ENCODE measurements at places on chromosomes 1 and 21.
A peak's percentile ranks its signal among the peaks of the same experiment; 100 is the strongest.

- DNase-seq = peak; percentile 80
These were observed 4.3 kb downstream of the RUSC1 start for GRCh38 chr1:155324717-155325602.

GRCh38 chr1:77768006-77768405 lies 8.4 kb upstream of the USP33 start:
- DNase-seq = no peak

- no peak for DNase-seq
These were observed 331.5 kb downstream of the CHRM3 start for GRCh38 chr1:239717918-239718184.

GRCh38 chr21:25790122-25790877 lies 55.5 kb downstream of the GABPA start:
- no peak for DNase-seq

- no peak for DNase-seq
These were observed 7.3 kb downstream of the WDR26 start for GRCh38 chr1:224427346-224427745.

DNA sequence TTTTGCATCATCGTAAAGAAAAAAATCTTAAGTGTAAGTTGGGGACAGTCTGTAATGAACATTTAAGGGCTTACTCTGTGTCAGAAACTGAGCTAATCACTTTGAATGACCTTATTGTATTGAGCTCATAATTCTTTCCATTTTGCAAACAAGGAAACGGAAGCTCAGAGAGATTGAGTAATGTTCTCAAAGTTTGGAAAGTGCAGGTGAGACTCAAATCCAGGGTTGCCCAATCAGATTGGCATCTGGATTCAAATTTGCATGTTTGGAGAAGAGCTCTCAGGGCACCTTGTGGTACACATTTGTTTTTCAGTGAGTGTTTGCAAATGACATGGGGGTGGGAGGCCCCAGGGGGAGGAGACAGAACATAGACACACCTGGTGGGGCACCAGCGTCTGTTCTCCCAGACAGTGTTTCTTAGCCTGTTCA lies 8.0 kb downstream of the ALPL start:
- DNase-seq = no peak

- DNase-seq = no peak
These were observed 41.9 kb downstream of the SLC45A1 start for GRCh38 chr1:8359617-8360481.

- DNase-seq = no peak
These were observed 186.6 kb downstream of the NTNG1 start for GRCh38 chr1:107327446-107327845.

DNA sequence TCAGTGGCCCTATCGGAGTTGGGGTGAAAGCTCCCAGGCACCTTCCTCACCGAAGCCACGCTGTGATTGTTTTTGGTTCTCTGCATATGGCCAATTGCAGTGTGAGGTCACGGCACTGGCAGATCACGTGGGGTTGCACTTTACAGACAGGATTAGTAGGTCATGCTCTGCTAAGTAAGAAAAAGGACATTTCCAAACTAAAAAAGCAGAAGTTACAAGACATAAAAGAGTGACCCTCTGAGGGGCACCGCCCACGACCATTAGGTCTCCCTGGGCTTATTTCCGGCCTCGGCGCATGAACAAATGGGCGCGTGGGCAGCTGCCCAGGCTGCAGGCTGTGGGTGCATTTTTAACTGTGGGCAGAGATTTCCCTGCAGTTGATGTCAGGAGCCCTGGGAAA lies 2.0 kb downstream of the CAPN9 start:
- DNase-seq = no peak

DNA sequence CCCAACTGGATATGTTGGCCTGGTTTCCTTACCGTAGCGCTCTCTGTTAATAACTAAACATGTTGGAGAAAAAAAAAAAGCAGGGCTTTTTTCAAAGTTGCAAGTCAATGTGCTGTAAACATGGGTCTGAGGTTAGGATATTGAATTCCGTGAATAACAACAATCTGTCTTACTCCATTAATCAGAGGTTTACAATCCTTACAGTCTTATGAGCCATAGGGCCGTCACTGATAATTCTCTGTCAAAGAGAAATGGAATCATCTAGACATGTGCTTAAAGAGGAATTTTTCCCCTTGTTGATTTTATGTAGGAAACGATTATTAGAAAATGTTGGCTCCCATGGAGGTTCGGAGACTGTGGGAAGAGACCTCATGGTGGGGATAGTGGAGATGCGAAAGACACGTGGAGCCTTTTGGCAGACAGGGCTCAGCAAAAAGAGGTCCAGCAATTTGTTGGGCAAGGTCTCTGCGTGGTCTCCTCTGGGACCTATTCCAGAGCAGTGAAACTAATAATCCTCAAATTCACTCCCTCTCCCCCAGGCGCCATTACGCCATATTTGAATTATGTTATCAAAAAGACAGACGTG lies 83.5 kb upstream of the CLDN14 start:
- no peak for DNase-seq

GRCh38 chr21:44799646-44800045 lies 2.0 kb downstream of the UBE2G2 start:
- DNase-seq = no peak

DNA sequence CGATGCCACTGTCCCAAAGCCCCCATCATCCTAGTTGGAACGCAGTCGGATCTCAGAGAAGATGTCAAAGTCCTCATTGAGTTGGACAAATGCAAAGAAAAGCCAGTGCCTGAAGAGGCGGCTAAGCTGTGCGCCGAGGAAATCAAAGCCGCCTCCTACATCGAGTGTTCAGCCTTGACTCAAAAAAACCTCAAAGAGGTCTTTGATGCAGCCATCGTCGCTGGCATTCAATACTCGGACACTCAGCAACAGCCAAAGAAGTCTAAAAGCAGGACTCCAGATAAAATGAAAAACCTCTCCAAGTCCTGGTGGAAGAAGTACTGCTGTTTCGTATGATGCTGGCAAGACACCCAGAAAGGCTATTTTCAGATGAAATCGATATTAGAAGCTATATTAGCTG lies 8.1 kb downstream of the RHOU start:
- DNase-seq = no peak

DNA sequence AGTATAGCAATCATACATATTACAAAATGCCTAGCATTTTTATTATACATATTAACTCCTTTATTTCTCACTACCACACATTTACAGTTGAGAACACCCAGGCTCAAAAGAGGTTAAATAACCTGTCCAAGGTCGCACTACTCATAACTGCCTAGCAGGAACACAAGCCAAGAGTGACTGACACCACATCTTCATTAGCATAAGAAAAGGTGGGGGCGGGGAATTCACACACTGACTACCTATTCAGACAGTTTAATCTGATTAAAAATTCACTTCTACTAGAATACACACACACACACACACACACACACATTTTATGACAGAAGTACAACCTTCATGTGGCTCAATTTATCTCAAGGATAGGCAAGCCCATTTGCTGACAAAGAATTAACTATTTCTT lies 77.8 kb upstream of the CACHD1 start:
- DNase-seq = no peak

DNA sequence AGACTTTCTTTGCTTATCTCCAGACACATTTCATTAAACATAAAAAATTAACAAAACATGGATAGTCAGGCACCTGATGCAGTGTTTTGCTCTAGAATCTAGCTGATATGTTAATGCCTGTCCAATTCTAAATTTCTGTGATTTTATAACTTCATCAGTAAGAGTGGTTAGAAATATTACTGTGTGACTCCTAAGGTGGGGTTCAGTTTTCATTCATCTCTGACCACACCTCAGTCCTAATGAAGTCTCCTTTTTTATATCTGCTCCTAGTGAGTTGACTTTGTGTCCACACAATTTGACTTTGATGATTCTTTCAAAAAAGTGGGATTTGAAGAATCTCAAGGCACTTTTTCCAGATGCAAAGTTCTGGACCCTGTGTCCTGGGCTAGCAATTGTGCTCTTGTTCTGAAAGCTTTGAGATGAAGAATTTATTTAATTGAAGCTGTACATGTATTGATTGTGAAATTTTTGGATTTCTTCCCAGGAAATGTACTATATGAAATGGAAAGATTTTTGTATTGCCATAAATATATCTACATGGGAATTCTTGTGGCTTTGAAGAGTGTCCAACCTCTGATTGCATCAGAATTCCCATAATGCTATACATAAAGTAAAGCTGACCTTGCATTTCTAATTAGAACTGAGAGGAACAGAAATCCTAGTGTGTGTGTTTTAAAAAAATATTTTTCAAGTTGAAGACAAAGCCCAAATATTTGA lies 111.2 kb downstream of the GIPC2 start:
- no peak for DNase-seq

- DNase-seq = no peak
These were observed at the start of gene CBR3 for GRCh38 chr21:36134803-36135390. Gene CBR3, plus strand, starts transcription at chr21:36135079. Its CDS starts 114 bp downstream, at chr21:36135193.

- no peak for DNase-seq
These were observed 10.7 kb downstream of the RNU5D-1 start for GRCh38 chr1:44720281-44720680.

DNA sequence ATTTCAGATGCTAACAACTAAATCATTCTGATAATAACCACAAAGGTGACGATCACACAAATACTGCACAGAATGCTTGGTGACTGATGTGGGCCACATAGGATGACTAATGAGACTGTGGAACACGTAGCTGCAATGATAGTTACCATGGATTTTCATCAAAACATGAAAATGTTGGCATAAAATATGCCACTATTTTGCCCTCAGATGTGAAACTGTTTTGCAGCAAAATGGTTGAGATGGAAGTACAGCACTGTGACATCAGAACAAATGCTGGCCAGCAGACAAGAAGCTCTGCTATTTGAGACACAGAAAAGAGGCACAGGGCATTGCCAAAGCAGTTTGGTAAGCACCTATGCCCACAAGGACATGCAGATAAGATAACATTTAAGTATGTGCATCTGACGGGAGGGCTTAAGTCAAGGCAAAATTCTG lies 83.8 kb downstream of the NIBAN1 start:
- DNase-seq = no peak

DNA sequence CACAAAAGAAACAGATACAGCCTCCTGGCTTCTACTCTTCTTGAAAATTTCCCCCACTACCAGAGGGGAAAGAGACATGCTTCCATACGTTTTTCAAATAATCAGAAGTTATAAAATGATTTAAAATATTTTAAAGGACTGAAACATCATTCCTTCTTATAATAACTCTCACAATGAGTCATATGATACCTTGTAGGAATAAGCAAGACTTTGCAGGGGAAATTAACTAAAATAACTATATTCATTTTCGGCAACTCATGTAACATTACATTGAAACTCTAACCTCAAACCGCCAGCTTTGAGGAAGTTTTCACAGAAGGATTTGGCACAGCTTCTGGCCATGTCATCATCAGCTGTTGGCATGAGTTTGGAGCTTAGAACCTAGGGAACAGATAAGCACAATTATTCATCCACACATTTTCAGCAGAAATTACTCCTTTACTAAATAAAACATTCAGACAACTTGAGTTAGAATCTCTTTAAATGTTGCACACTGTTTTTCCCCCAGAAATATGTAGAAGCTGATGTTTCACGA lies 85.9 kb downstream of the USP24 start:
- DNase-seq = no peak

- DNase-seq = no peak
These were observed 10.1 kb downstream of the ZZZ3 start for GRCh38 chr1:77672374-77672773.

GRCh38 chr1:93443454-93443853 lies 4.5 kb upstream of the FNBP1L start:
- DNase-seq = no peak

DNA sequence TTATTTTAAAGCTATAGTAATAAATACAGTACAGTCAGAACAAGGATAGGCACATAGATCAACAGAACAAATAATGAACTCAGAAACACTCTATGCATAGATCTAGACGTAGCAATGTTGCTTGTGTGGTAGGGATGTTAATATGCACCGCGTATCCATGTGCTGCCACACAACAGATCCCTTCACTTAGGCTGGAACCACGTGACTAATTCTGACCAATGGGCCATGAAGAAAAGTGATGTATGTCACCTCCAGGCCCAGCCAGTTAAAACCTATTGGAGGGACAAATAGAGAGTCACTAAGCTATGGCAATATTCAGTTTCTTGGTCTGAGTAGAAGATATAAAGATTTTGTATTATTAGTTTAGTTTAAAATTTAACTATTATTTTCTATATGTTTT lies 91.4 kb downstream of the ADAMTS1 start:
- no peak for DNase-seq

DNA sequence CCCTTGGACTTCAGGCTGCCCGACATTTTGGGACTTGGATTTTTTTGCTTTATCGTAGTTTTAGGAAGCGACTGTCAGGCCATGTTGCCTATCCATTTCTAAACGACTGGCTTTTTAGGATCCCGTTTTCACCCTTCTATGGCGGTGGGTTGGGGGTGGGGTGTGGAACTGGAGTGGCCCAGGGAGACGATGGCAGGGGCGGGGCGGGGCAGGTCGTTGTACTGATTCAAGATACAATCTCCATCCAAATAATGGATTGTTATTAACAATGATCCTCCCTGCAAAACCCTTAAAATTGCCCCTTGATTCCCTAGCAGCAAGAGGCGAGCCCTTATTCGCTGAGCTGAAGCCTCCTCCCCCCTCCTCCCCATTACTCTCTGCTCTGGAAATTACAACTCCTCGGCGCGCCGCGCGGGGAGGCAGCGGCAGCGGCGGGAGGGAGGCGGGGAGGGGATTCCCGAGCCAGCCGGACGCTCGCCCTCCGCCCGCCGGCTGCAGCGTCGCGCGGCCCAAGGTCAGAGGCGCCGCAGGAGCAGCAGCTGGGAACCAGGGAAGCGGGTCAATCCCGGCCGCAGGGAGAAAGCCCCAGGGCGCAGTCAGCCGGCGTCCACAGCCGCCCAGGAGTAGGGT lies at the start of gene TRIM67:
Gene TRIM67, plus strand, starts transcription at position 392 of the 630 bp plus-strand sequence. CDS start 912 bp downstream, outside the sequence.
- DNase-seq = no peak

- DNase-seq = no peak
These were observed 24.8 kb downstream of the ATPAF1 start for GRCh38 chr1:46643368-46643775.

DNA sequence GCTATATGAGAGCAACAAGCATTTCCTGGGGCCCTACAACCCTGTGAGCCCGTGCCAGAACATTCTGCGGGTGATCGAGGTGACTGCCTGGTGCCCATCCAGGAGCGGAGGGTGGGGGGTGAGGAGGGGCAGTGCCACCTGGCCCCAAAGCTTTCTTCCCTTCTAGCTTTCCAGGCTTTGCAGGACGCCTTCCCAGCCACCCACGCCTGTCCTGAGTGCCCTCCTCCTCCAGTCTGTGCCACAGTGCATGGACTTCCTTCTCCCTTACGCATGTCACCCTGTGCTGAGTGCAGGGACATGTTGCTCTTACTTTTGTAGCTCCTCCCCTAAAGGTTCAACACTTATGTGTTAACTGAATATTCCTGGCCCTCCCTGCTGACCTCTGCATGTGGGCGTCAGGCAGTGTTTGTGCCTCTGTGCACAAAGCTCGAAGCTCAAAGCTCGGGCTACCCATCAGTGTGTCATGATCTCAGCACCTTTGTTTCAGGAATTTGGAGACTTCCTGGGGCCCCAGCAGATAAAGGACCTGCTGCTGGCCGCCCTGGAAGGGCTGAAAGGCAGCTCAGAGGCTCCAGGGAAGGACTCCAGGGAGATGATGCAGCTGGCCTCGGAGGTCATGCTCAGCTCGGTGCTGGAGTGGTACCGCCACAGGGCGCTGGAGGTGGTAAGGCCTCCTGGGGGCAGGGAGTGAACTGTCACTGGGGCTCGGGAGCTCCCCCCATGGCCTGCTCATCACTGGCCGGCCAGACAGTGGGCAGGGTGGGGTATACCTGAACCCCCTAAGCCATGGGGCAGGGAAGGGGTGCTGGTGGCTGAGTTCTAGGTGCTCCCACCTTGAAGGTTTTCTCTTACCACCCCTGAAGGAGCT lies 36.7 kb upstream of the TTC4 start:
- no peak for DNase-seq

Data from activated CD8-positive, alpha-beta memory T cell treated with anti-CD3 and anti-CD28 coated beads, Interleukin-2, amount 50 U/mL, for 48 hours (primary cell).